GOT3 (cell line): ENCODE measurements at places on chromosomes 6 and 20.

DNA sequence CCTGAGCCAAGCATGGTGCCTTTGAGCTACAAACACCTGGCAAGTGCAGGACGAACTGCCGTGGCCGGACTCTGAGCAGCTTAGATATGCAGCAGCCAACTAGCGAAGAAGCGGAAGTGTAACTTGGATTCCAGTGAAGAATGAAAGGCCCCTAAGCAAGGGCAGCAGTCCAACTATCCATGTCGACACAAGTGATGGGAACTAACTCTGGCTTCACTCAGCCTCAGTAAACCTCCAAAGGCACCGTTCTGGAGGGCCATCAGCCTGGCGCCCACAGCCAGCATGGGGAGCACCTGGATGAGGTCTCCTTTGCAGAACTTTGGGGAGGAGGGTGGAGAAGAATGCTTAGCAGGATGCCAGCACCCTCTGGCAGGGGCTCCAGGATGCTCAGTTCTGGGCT, 78.4 kb upstream of the MLN start:
- DNase-seq, result no peak

- DNase-seq, result no peak
These were observed 33.1 kb downstream of the MTHFD1L start for GRCh38 chr6:150898399-150899170.

- DNase-seq, result no peak
These were observed 72.6 kb downstream of the CDKAL1 start for GRCh38 chr6:20606831-20607230.

DNA sequence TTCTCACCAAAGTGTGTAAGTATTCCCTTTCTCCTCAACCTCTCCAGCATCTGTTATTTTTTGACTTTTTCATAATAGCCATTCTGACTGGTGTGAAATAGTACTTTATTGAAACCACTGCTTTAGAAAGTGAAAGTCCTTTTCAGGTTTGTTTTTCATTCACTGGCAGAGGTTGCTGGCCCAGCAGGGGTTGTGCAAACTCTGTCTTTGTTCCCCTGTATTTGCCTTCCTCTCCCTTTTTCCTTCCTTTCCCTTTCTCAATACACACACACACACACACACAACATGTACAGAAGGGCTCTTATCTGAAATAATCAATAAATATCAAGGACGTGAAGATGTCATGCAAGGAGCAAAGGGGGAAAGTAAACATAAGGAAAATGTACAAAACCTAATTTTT, 99.8 kb downstream of the LY86 start:
- DNase-seq, result no peak

GRCh38 chr20:48607544-48607865, 220.3 kb downstream of the PREX1 start:
- DNase-seq, result no peak

- no peak for DNase-seq
These were observed 12.1 kb upstream of the MRPS18A start for GRCh38 chr6:43699564-43700186.
